Stimulated activated CD8-positive, alpha-beta memory T cell treated with anti-CD3 and anti-CD28 coated beads, Interleukin-15, amount 100 ng/mL, for 24 hours (primary cell): ENCODE measurements at places on chromosomes 1 and 21.

GRCh38 chr1:76677416-76678405 is 189.6 kb upstream of the ST6GALNAC5 start:
- no peak for DNase-seq

- DNase-seq, result no peak
These were observed 43.7 kb downstream of the SRSF11 start for GRCh38 chr1:70264839-70265238.

GRCh38 chr1:10155087-10155712 is 55.2 kb upstream of the KIF1B start:
- DNase-seq, result no peak

DNA sequence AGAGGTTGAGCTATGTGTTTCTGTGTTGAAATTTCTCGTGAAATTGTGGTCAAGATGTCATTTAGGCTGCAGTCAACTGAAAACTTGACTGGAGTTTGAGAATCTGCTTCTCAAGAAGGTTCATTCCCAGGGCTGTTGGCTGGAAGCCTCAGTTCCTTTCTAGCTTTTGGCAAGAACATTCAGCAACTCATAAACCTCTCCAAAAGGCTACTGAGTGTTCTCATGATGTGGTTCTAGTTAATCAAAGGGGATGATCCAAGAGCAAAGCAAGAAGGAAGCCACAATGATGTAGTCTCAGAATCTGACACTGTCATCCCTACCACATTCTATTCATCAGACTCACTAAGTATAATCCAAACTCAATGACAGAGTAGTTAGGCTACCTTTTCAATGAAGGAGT is 66.6 kb downstream of the SPATA6 start:
- no peak for DNase-seq

DNA sequence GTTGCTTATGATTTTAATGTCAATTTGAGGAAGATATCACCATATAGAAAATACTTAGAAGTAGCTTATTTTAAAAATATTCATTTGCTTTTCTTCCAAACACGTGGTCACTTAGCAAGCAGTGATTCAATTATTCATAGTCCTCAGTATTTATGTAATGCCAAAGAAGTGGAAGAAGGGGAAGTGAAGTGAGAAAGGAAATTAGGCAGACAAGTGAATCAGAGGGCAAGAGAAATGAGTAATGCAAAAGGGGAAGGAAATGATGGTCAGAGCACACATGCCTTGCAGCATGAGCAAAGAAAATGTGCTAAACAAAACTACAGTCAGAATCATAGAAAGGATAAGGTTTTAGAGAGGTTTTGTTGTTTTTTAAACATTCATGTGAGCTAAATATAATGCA is 31.8 kb downstream of the SDCCAG8 start:
- DNase-seq, result no peak

DNA sequence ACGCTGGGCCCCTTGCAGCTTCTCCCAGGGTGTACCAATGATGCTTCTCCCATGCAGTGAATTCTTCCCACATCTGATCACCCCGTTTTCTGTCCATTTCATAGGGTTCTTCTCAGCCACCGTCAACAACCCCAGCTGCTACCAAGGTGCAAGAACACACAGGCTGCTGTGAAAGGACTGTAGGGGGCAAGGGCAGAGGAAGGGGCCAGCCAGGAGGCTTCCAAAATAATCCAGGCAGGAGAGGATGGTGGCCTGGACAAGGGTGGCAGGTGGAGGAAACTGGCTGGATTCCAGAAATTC is 113.3 kb upstream of the WNT4 start:
- no peak for DNase-seq

DNA sequence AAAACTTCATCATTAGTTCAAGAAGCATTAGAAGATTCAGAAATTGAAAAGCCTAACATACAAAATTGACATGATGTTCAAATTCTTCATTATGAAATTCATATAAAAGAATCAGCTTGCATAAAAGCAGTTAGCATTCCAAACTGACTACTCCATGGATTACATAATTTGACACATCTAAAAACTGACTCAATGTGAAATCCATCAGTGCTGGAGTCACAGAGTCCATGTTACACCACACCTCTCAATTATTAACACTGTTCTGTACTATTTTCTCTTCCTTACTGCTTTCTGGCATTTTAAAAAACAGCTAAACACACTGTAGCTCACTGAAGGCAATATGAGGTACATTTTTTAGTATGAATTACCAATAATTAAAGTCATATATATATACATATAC is 28.0 kb downstream of the ARHGAP29 start:
- no peak for DNase-seq

DNA sequence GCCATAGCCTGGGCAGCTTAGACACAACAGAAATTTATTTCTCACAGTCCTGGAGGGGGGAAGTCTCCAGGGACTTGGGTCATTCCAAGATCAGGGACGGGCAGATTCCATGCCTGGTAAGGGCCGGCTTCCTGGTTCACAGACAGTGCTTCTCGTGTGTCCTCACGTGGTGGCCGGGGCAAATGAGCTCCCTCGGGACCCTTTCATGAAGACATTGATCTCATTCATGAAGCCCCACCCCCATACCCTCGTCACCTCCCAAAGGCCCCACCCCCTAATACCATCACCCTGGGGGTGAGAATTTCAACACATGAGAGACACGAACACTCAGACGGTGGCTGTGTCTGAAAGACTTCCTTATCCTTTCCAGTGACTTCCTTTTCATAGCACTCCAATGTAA is 51.5 kb downstream of the ACOT7 start:
- DNase-seq, result no peak

GRCh38 chr1:246790364-246790763 is 66.2 kb downstream of the SCCPDH start:
- DNase-seq, result no peak

GRCh38 chr1:6041432-6042062 is 4.1 kb upstream of the KCNAB2 start:
- no peak for DNase-seq

GRCh38 chr1:12649971-12650421 is 6.1 kb downstream of the AADACL4 start:
- DNase-seq, result no peak

- no peak for DNase-seq
These were observed 313.1 kb upstream of the TMPRSS15 start for GRCh38 chr21:18716578-18717138.

- DNase-seq, result no peak
These were observed 165.4 kb upstream of the DPT start for GRCh38 chr1:168894397-168894903.

GRCh38 chr21:33229784-33230544 is at the start of gene IFNAR2:
Gene IFNAR2 (plus strand): TSS chr21:33229938. CDS start chr21:33241923, 11,985 bp downstream.
- DNase-seq, result peak; percentile 73

- no peak for DNase-seq
These were observed 10.0 kb upstream of the LEFTY2 start for GRCh38 chr1:225950905-225951497.

DNA sequence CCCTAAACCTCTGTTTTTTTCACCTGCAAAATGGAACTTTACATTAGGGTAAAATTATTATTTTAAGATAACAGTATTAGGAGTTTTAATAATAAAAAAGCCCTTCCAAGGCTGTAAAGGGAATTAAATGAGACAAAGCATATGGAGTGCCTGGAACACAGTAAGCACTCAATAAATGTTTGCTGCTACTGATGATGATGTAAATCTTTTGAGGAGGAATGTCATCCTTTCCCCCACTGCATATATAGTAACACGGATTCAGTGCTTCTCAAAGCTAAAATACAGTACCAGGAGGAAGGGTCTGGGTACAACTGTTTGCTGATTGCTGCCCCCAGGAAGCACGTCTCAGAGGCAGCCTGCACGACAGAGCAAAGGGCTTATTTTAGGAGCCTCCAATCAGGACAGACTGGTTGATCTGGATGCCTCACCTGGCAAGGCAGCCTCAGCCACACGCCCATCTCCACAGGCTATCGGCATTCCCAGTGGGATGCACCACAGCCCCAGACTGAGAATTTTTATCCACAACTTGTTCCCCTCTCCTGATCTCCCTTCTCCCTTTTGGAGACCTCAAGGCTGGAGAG is 64.4 kb downstream of the GADD45A start:
- DNase-seq, result no peak

- no peak for DNase-seq
These were observed 1.3 kb upstream of the RC3H1 start for GRCh38 chr1:174023440-174023839.

DNA sequence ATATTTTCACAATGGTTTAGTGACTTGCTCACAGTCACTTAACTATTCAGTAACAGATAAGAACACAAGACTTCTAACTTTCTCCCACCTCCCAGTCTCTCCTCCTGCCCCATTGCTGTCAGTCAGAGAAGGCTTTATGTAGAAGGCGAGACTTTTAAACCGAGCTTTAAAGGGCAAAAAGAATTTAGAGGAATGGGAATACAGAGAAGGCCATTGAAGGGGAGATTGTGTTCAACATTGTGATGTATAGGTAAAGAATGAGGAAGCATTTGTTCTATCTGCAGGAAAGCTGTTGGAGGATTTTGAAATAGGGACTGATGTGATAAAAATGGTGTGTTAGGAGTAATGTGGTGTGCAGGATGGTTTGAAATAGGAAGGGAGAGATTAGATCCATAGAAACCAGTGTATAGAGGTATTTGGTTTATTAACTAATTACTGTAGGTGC is 7.3 kb downstream of the POU2F1 start:
- DNase-seq, result no peak

GRCh38 chr1:159010391-159010790 is 684 bp downstream of the IFI16 start:
- no peak for DNase-seq
